Bone marrow (tissue), 2 donors: ENCODE measurements at places on chromosomes 16 and 17.
A peak's percentile ranks its signal among the peaks of the same experiment; 100 is the strongest.

- DNase-seq, result no peak
Measured at GRCh38 chr16:57471852-57472664, 9.6 kb downstream of the POLR2C start.

GRCh38 chr17:66716236-66717026 is 118.5 kb upstream of the CACNG5 start:
- no peak for DNase-seq

GRCh38 chr17:12998874-12999273 is 19.0 kb downstream of the ELAC2 start:
- DNase-seq, result no peak

GRCh38 chr17:36888236-36888951 is 48.9 kb upstream of the LHX1 start:
- no peak for DNase-seq

DNA sequence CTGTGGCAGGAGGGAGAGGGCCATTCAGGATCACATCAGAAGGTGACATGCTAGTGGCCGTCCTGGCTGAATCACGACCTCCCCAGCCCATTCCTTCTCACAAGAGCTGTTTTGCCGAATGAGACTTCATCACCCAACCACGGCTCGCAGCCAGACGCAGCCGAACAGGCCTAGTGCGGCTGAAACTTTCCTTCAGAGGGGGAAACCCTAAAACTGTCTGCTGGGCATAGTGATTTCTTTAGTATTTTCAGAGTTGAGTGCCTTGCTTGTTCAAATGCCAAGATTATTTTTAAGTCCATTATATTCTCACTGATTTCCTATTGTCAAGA is 343.7 kb downstream of the CPPED1 start:
- no peak for DNase-seq

DNA sequence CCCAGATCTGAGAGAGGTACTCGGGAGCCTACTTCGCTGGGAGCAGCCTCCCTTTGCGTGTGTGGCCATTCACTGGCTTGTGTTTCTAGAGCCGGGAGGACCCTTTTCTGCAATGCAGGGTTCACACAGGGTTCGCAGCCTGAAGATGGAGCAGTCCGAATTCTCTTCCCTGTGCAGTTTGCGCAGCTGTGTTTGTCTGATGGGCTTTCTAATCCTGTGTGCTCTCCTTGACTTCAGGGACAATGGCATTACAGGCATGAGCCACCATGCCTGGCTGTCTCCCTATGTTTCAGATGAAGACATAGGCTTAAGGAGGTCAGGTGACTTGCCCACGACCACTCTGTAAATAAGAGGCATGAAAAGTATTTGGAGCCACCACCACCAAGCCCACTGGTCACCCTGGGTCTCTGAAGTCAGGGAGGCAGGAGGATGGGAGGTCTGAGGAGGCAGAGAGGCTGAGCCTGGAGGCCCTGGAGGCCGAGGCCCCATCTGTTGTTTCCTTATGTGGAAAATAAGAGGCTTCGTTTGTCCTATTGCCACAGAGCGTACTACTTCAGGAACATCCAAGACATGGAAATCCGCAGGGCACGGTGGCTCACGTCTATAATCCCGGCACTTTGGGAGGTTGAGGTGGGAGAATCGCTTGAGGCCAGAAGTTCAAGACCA is 5.0 kb upstream of the STH start:
- DNase-seq, result no peak

DNA sequence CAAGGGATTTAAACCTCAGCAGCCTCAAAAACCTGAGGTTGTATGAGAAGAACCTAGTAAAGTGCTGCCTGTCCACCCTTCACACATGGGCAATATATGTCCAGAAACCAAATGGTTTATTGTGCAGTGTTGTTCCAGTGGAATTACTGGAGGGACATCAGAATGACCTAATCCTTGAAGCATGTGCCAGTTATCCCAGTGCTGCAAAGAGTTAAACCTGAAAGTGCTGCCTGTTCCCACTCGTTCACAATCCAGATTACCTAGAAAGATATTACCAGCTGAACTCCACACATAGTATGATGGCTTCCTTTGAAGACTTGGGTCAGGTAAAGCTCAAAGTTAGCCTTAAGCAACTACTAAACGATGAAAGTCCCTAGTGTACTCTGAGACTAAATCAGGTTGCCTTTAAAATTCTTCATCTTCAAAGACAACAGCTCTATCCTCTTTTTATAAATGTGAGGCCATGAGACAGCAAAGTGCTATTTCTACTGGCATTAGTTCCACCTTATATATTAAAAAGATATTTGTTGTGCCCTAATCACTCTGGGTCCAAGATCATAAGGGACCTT is 133.1 kb downstream of the SNX11 start:
- DNase-seq, result no peak

- DNase-seq, result no peak
Measured at GRCh38 chr16:28210264-28210663, 1.5 kb downstream of the XPO6 start.

DNA sequence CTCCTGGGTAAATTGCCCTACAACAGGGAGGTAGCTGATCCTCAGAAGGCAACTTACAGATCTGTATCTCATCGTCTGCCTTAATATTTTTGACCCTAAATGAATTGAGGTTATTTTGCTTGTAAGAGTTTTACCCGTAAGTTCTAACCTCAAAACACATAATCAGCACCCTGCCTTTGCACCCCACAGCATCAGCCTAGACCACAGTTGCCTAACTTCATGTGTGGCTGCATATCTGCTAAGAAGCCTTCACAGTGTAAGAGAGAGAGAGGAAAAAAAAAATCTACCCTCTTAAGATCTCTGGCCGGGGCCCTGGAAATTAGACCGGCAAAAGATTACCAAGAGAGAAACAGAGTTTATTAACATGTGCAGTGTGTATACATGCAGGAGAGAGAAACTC is 76.9 kb downstream of the ARHGAP44 start:
- no peak for DNase-seq

- no peak for DNase-seq
Measured at GRCh38 chr16:85513649-85514048, 99.5 kb upstream of the GSE1 start.

- no peak for DNase-seq
Measured at GRCh38 chr17:7046127-7046724, 2.3 kb upstream of the SLC16A11 start.

DNA sequence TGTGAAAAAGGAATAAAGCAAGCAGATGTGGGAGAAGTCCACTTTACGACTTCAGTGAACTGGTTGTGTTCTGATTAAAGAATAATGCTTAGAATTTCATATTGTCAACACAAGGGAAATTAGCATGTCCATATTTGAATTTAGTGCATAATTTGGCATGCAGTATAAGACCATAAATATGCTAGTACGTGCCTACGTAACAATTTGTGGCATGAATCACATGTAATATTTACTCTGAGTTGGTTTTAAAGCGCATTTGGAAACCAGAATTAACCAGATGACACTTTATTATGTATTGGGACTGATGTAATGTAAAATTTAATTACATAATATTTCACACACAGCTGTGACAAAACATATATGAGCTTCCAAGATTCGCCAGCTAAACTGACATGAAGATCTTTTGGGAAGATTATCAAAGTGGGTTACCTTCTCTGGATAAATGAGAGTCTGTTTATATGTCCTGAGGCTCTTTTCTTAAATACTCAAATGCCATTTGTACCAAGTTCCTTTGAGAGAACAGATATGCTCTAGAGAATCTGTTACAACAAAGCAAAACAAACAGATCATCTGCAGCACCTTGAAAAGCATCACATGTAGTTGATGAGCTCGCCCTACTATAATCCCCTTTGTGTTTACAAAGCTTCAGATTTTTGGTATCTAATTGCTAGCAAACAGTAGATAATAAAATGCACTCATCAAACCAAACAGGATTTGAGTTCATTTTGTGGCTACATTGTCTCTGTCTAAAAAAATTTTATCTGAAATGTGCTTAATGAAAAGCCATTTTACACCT is 1468.6 kb downstream of the CDH11 start:
- DNase-seq, result no peak

DNA sequence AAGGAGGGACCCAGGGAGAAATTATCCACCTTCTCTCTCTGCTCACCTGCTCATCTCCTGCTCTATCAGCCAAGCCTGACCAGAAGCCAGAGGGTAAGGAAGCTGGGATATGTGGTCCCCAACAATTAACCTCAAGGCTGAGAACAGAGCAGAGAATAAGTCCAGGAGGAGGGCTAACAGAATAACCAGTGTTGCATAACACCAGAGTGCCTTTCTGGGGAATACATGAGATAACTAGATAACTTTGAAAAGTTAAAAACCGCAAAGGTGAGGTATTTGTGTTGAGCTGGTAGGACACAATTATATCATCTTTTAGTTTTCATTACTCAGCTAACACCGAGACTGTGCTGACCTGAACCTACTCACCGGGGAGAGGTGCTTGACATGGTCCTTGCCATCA is 180.8 kb downstream of the SALL1 start:
- DNase-seq, result no peak

- no peak for DNase-seq
Measured at GRCh38 chr17:78794399-78794798, 12.3 kb upstream of the CYTH1 start.

GRCh38 chr17:27575912-27576252 is 55.1 kb upstream of the LGALS9 start:
- DNase-seq, result no peak

DNA sequence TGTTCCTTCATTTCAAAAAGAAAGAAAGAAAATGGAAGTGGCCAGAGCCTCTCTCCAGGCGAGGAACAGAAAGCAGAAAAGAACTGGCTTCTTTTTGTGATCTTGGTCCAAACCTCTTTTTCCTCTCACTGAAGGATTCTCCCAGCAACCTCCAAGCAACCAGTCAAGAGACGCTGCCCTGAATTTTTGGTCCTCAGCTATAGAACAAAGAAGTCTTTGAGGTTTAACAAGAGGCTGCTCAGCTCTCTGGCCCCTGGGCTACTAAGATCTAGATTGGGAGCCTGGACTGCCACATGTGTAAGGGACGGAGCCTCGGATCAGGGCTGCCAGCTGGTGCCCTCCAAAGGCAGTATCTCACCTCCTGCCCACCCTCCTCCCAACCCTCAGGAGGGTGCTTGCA is 62.6 kb downstream of the AXIN2 start:
- DNase-seq, result no peak

GRCh38 chr17:35010093-35010492 is 29.8 kb downstream of the LIG3 start:
- no peak for DNase-seq

DNA sequence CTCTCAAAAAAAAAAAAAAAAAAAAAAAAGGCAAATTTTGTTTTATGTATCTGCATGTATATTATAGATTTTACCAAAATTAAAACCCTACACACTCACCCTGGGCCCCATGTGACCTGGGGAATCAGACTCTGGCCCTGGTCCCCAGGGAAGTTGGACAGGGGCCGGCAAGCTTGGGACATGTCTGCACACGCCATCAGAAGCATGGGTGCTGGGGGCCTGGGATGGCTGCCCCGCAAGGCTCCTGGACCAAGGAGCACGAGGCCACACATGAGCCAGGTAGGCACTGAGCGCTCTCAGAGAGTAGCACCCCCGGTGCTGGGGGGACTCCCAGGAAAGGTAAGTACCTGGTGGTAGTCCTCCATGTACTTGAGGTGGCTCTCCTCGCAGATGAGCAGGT is 39.6 kb downstream of the PPL start:
- no peak for DNase-seq

GRCh38 chr17:44892250-44892649 is 7.0 kb downstream of the EFTUD2 start:
- DNase-seq, result no peak

DNA sequence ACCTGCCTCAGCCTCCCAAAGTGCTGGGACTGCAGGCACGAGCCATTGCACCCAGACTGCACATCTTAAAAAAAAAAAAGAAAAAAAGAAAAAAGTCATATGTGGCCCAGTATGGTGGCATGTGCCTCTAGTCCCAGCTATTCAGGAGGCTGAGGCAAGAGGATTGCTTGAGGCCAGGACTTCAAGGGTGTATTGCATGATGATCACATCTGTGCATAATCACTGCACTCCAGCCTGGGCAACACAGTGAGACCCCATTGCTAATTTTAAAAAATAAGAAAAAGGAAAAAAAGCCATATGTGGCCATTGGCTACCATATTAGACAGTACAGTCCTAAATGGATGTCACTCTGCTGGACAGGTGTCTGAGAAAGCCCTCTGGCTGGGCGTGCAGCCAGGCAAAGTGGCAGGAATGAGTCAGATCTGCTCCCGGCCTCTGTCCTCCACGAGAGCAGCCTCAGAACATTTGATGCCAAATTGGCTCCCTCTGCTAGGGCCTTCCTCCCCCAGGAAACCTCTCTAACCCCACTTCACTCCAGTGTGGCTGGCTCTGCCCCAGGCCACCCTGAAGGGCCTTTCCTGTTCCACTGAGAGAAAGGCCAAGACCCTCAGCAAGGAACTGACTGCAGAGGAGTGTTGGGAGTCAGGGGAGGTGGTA is 14.7 kb downstream of the CA7 start:
- no peak for DNase-seq

GRCh38 chr17:43891851-43892646 is 15.3 kb downstream of the MPP2 start:
- DNase-seq, result no peak

DNA sequence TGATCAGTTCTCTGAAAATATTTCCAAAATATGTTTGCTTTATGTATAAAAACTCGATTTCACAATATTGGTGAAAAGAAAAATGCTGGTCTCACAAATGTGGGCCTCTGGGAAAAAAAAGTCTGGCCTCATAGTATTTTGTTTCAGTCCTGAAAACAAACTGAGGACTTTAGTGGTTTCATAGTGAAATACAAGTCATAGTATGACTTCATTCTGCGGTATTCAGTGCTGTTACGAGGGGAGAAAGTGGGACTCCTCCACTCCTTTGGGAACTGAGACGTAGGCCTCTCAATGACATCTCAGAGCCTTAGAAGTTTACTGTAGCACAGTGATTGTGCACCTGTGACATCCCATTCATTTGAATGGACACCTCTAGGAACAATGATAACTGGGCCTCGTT is 56.0 kb downstream of the CYB561 start:
- no peak for DNase-seq

- no peak for DNase-seq
Measured at GRCh38 chr17:79484600-79485418, 126.0 kb downstream of the RBFOX3 start.

DNA sequence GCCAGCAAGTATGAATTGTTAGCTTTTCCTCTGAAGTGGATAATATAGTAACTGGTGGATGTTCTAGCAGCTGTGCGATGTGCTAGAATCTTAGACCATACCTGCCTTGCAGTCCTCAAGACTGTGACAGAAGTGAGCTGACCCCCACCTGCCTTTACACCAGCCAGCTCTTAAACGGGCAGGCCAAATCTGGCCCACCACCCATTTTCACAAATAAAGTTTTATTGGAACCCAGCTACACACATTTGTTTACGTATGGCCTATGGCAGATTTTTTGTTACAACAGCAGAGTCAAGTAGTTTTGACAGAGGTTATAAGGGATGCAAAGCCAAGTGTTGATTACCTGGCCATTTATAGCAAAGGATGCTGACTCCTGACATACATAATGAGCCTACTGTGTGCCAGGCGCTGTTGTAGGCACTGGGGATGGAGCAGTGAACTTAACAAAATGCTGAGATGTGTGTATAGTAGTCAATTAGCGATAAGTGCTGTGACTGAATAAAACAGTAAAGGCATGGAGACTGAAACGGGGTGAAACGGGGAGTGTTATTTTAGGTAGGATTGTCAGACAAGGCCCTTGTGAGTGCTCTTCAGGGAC is 79.0 kb downstream of the MSI2 start:
- no peak for DNase-seq

GRCh38 chr17:17868641-17869522 is 32.1 kb upstream of the SREBF1 start:
- DNase-seq, result no peak

GRCh38 chr17:5249615-5250014 is 15.0 kb upstream of the SCIMP start:
- DNase-seq, result peak; percentile 55
